ENCODE measurements at places on chromosomes 12 and 14.

- peak; percentile 15 for DNase-seq
- H3K4me1 ChIP-seq: peaks cover 6% of the 10 kb centered on the region
- H3K36me3 ChIP-seq: no peaks in the 10 kb centered on the region
Observed at GRCh38 chr12:94649349-94650142, 811 bp downstream of the TMCC3 start.

GRCh38 chr12:3113671-3114325, 36.6 kb downstream of the TSPAN9 start:
- no peak overlapping the region for H3K4me3 ChIP-seq
- H3K27me3 ChIP-seq: no peaks in the 10 kb centered on the region
- no peak overlapping the region for H3K27ac ChIP-seq
- no peak for DNase-seq
- no peaks in the 10 kb centered on the region for H3K4me1 ChIP-seq

DNA sequence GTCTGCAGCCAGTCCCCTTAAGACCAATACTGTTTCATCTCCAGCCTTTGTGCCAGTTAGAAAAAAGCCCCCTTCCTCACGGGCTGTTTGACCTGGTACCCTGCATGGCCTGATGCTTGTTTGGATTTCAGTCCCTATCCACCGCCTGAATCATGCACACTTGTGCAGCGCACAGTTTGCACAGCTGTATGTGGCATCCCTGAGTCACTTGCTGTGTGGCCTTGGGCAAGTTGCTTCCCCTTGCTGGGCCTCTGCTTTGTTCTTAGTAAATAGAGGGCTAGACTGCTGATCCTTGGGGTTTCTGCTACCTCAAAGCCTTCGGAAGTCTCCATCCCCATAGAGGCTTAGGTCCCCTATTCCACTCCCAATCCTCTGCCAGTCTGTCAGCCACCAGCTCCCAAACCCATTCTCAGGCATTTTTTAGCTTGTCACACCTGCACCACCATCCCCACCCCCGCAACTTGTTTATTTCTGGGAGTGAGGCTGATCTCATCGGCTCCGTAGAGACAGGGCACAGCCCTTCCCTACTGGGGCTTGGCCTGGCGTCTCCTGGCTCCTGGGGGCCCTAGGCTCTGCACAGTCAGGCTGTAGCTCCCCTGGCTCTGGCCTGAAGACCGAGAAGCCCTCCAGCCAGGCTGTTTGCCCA, 8.8 kb downstream of the KRT80 start:
- DNase-seq: no peak
- no peak overlapping the region for H3K27ac ChIP-seq
- H3K36me3 ChIP-seq: no peaks in the 10 kb centered on the region
- no peaks in the 10 kb centered on the region for H3K27me3 ChIP-seq

- no peaks in the 10 kb centered on the region for H3K4me1 ChIP-seq
- no peaks in the 10 kb centered on the region for H3K27me3 ChIP-seq
- H3K27ac ChIP-seq: no peak overlapping the region
- H3K36me3 ChIP-seq: no peaks in the 10 kb centered on the region
- no peak for DNase-seq
- H3K4me3 ChIP-seq: no peak overlapping the region
Observed at GRCh38 chr14:80291101-80291500, 79.8 kb upstream of the DIO2 start.

DNA sequence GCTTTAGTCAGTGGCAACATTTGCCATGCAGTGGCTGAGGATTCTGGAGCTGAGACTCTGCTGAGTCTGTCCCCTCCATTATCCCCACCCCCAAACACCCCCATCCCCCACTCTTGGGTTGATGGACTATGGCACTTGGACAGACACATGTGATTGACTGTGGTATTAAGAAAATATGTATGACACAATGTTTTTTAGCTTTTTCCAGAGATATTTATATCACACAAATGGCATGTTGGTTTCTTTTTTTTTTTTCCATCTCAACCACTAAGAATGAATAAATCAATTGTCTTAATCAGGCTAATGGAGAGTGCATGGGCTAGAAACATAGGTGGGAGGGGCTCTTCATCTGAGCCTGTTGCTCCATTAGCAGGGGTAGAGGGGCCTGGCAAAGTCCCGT, 30.7 kb upstream of the MAP1LC3B2 start:
- peaks cover 10% of the 10 kb centered on the region for H3K4me1 ChIP-seq
- no peak overlapping the region for H3K4me3 ChIP-seq
- DNase-seq: no peak
- H3K27me3 ChIP-seq: no peaks in the 10 kb centered on the region
- H3K27ac ChIP-seq: no peak overlapping the region

GRCh38 chr12:6915789-6916285, 1.5 kb downstream of the ENO2 start:
- H3K4me3 ChIP-seq: no peak overlapping the region
- H3K27ac ChIP-seq: peak overlapping the region; percentile 89
- no peak for DNase-seq
- no peaks in the 10 kb centered on the region for H3K27me3 ChIP-seq
- H3K4me1 ChIP-seq: peaks cover 18% of the 10 kb centered on the region
- H3K36me3 ChIP-seq: peaks cover 13% of the 10 kb centered on the region

- no peaks in the 10 kb centered on the region for H3K36me3 ChIP-seq
- no peak overlapping the region for H3K27ac ChIP-seq
- DNase-seq: no peak
- H3K27me3 ChIP-seq: no peaks in the 10 kb centered on the region
- H3K4me3 ChIP-seq: no peak overlapping the region
Observed at GRCh38 chr12:131204416-131205274, 250.9 kb downstream of the ADGRD1 start.

DNA sequence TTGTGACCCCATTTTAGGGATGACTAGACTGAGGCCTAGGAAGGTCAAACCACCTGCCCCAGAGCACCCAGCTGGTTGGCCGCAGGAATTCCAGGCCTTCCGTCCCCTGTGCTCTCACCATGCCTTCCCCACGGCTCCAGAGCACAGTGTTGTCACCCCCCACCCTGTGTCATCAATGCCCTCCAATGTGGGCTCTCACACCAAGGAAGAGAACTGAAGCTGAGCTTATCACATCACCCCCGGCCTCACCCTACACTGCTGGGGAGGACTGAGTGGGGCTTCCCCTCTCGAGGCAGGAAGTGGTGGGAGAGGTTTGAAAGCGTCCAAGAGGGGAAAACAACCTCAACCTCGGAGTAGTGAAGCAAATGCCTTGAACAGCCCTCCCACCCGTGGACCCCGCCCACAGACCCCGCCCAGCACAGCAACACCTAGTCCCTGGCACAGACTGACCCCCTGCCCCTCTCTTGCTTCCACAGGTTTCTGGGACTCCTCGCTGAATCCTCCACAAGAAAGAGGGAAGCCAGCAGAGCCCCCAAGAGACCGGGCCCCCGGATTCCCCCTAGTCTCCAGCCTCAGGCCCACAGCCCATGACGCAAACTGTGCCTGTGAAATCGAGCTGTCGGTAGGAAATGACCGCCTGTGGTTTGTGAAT, 97.2 kb downstream of the LGMN start:
- H3K27ac ChIP-seq: peak overlapping the region; percentile 94
- DNase-seq: peak; percentile 64
- peaks cover 66% of the 10 kb centered on the region for H3K4me1 ChIP-seq
- peaks cover 5% of the 10 kb centered on the region for H3K36me3 ChIP-seq
- peak overlapping the region; percentile 76 for H3K4me3 ChIP-seq

DNA sequence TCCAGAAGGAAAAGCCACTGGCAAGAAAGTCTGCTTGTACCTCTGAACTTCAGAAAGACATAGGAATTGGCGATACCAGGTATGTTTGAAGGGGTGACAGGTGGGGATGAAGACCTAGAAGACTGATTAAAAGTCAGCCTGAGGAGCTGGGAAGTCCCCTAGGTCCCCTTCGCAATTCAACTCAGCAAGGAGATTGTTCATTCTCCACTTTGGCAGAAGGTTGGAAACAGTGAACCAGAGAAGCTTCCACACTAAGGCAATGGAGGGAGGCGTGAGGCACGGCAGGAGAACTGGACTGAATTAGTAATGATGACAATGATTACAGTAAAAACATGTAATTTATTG, 240.3 kb upstream of the TMPO start:
- no peak overlapping the region for H3K4me3 ChIP-seq
- H3K4me1 ChIP-seq: no peaks in the 10 kb centered on the region
- DNase-seq: no peak
- no peaks in the 10 kb centered on the region for H3K27me3 ChIP-seq
- no peak overlapping the region for H3K27ac ChIP-seq

GRCh38 chr14:102708494-102708893, 68.8 kb upstream of the TRAF3 start:
- H3K27ac ChIP-seq: no peak overlapping the region
- no peaks in the 10 kb centered on the region for H3K4me1 ChIP-seq
- DNase-seq: no peak
- no peak overlapping the region for H3K4me3 ChIP-seq
- peaks cover 8% of the 10 kb centered on the region for H3K36me3 ChIP-seq
- H3K27me3 ChIP-seq: no peaks in the 10 kb centered on the region

DNA sequence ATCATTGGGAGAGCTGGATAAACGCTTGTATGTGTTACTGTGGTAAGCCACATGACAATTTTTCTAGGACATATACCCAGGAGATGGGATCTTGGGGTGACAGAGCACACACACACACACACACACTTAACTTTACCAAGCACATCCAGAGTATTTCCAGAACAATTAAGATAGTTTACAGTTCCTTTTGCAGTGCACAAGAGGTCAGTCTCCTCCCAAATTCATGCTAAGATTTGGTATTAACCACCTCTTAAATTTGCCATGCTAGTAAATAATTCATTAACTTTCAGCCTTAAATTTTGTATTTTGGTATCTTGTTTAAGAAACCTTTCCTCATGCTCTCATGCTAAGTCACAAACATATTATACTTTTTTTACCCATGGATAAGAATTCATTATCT, 33.9 kb upstream of the LIMA1 start:
- H3K27ac ChIP-seq: no peak overlapping the region
- no peaks in the 10 kb centered on the region for H3K4me1 ChIP-seq
- no peaks in the 10 kb centered on the region for H3K36me3 ChIP-seq

Measured in effector memory CD4-positive, alpha-beta T cell (primary cell).